PC-9 (cell line): ENCODE measurements at places on chromosomes 16 and 17. TPM values are rescaled to one million over a fixed set of nuclear protein-coding genes. Genes with fewer than 3 reads are reported as not detected.
A peak's percentile ranks its signal among the peaks of the same experiment; 100 is the strongest.

FLYWCH1 gene
- 79.9 and 84.8 TPM in 2 replicates for total RNA-seq

- DNase-seq: peak; percentile 40
Observed at GRCh38 chr17:15648386-15648785, 28.9 kb upstream of the FBXW10B start.

PPP1R1B gene
- not detected in 2 replicates for total RNA-seq

GRCh38 chr17:57456622-57457021 is 200.3 kb downstream of the MSI2 start:
- DNase-seq: no peak

- DNase-seq: peak; percentile 99
Observed at GRCh38 chr16:54080524-54081008, 206.0 kb downstream of the IRX3 start.

- no peak for DNase-seq
Observed at GRCh38 chr16:4689091-4689671, 4.2 kb upstream of the NUDT16L1 start.

ITGAX gene
- total RNA-seq: 1.1 and 1.2 TPM in 2 replicates
